ENCODE measurements at places on chromosomes 1 and 21.
A peak's percentile ranks its signal among the peaks of the same experiment; 100 is the strongest.

GRCh38 chr1:23537296-23537973 is 6.4 kb upstream of the E2F2 start:
- DNase-seq, result no peak

DNA sequence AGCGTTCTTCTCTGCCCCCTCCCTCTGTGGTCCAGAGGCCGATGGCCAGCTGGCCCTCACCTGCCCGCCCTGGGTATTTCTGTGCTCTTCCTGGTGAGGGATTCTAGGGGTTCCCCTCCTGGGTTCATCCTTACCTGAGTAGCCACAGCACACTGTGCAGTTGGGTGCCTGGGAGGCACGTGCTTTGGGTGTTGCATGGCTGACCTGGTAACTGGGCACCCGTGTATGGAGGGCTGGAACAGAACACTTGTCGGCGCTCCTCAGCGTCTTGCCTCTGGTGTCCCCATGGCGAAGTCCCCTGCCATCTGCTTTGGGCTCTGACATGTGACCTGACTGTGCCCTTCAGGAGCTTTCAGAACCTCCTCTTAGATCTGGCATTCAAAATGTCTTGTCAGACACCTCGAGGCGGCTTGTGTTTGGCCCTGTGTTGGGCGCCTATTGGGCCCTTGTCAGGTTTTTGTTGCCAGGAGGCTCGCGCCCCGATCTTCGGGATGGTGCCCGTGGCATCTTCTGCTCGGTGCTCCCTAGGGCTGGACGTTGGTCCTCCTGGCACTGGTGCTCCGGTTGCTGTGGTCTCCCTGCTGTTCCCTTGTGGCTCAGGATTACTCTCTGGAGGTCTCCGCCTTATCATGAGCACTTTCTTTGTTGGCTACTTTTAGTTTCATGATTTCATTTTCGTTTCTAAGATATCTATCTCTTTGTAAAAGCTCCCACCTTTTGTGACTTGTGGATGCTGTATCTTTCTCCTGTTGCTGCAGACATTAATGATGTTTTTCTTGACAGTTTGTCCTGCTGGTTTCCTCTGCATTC is 28.5 kb downstream of the SKI start:
- DNase-seq, result no peak

DNA sequence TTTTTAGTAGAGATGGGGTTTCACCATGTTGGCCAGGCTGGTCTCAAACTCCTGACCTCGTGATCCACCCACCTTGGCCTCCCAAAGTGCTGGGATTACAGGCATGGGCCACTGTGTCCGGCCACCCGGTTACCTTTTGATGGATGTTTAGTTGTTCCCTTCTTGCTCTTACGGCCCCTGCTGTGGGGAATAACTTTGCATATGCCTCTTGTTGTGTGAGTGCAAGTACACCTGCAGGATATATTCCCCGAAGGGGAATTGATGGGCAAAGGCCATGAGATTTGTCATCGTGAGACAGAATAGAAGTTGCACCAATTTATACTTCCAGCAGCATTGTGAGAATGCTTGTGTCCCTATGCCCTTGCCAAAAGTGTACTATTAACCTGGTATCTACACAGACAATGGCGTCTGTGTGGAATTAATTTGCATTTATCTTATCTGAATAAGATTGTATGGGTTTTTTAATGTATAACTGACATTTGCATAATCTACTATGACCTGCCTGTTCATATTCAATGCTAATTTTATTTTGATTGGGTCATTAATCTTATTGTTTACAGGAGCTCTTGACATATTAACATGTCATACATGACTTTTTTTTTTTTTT is 8.1 kb downstream of the IL6R start:
- no peak for DNase-seq

- peak; percentile 33 for DNase-seq
These were observed 36.5 kb upstream of the ADAMTS1 start for GRCh38 chr21:26881504-26882228.

- no peak for DNase-seq
These were observed 41.2 kb downstream of the AHDC1 start for GRCh38 chr1:27562534-27563340.

DNA sequence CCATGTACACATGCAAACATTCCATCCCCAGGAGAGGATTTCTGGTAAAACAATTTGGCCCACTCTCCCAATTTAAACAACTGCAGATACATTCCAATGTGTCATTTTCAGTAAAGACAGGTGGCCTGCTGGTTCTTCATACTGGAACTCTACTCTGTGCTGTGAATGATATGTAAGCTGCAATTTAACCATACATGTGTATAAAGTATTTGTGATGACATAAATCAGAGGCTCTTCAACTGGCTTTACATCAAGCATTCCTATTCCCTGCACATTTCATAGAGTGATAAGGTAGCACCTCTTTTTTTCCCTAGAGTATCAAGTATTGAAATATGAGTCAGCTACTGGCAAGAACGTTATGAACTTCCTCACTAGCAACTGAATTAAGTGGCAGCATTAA is 649.5 kb upstream of the ADGRL2 start:
- DNase-seq, result no peak

DNA sequence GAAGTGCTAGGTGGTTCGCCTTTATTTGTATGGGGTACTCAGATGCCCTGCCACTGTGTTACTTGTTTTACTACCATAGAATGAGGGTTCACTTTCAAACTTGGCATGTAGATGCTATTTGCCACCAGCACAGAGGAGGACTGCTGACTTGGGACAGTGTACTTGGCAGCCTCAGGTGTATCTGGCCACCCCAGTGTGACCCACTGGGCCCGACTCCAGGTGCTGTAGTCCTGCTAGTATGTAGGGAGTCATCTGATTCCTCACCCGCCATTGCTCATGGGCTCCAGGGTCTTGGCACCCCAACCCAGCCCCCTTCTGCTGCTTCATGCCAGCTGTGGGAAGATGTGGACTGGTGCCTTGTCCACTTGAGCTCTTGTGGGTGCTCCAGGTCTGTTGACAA is 40.0 kb downstream of the ZNF678 start:
- no peak for DNase-seq

GRCh38 chr1:93976711-93977597 is 67.7 kb upstream of the GCLM start:
- no peak for DNase-seq

GRCh38 chr21:28196981-28197380 is 795.7 kb downstream of the LTN1 start:
- no peak for DNase-seq

- DNase-seq, result no peak
These were observed 16.7 kb downstream of the SLC6A9 start for GRCh38 chr1:44014365-44015104.

- DNase-seq, result no peak
These were observed 11.5 kb upstream of the IFI16 start for GRCh38 chr1:158998037-158998780.

- peak; percentile 63 for DNase-seq
These were observed 24.8 kb upstream of the TMEM51 start for GRCh38 chr1:15128520-15129313.

DNA sequence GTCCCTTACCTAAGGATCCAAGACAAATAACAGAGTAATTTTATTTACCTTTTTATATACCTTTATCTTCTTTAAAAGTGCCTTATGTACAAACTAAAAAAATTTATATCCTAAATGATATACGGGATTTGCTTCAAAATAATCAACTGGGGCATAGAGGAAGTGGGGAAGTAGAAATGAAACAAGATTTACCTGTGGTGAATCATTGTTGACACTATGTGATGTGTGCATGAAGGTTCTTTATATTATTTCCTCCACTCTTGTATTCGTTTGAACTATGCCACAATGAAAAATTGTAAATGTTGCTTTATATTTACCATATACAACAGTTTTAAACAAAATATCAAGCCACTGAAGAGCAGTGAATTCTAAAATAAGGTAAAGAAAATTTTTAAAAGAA is 13.0 kb downstream of the RGS7 start:
- no peak for DNase-seq

DNA sequence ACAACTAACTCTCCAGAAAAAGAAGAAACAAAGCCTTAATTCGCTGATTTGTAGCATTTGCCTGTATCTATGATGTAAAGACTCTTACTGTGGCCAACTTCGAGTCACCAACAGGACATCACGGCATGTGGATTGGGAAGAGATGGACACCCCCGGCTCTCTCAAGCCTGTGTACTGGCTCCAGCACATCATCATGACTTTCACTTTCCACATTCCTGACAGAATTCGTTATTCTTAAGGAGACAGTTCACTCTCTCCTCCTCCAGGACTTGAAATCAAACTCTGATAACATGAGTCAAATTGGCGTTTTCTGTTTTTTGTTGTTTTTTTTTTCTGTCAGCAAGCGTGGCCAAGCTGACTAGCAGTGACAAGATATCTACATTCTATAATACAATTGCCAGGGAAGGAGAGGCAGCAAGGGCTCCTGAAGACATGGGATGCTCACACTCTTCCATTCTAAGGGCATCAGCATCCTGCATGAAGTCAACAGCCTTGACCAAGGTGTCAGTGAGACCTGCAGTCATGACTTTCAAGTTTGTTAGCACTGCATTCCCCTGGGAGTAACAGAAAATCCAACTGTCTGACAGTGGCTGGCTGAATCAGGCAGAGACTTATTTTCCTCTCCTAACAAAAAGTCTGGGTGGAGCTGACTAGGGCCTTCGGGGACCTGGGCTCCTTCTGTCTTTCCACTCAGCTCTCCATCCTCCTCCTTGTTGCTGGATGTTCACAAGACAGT is 13.3 kb upstream of the TRAF3IP3 start:
- no peak for DNase-seq

DNA sequence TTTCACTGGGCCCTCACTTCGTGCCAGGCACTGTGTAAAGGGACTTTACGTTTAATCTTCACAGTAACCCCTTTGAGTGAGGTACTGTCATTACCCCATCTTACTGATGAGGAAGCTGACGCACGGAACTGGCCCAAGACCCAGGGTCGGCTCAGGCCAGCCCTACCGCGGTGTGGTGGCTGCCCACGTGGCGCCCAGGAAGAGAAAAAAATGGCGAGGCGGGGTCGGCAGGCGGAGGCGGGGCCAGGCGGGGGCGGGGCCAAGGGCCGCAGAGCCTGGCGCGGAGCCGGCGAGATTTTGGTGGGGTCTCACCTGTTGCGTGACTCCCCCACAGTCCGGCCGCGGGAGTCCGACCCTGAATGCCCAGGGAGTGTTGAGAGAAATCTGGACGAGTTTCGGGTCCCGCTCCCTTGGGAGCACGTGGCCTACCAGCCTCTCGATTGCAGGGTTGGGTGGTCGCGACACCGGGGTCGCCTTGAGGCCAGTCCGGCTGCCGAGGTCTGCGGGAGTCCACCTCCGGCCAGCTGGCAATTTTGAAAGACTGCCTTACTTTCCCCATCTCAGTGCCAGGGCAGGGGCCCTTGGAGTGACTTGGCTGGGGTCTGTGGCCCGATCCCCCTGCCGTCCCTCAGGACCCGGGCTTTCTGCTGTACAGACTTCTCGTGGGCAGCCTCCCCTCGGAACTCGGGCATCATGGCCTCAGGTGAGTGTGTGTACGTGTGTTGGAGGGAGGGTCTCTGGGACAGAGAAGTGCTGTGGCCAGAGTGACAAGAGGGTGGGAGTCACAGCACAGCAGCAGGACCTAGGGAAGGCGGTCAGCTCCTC is at the start of the genes AMPD2 and GNAT2:
Gene AMPD2 (plus strand): TSS at position 262 of the 825 bp plus-strand sequence. CDS start 1,339 bp downstream, outside the sequence.
Gene GNAT2 (minus strand): TSS at position 41 of the 825 bp plus-strand sequence. CDS start 6,746 bp downstream, outside the sequence.
- peak; percentile 68 for DNase-seq

GRCh38 chr1:47190857-47191256 is 1.0 kb upstream of the PDZK1IP1 start:
- DNase-seq, result no peak

GRCh38 chr21:46618738-46619379 is 14.0 kb upstream of the S100B start:
- DNase-seq, result no peak

DNA sequence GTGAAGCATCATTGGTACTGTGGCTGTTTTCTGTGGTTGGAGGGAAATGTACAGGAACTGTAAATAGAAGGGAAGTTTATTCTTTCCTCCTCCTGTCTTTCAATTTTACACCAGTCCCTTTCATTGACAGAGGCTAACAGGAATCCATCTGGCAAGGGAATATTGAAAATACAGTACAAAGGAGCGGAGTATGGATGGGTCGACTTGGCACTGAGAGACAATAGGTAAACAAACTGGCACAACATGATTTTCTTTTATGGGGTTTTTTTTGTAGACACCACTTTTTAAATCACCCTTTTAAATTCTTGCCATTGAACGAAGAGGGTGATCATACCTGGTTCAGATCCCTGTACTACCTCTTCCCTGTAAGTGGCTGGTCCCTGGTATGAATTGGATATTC is 341.3 kb downstream of the RWDD3 start:
- DNase-seq, result no peak

GRCh38 chr1:245978915-245979314 is 528.2 kb downstream of the SMYD3 start:
- DNase-seq, result no peak

DNA sequence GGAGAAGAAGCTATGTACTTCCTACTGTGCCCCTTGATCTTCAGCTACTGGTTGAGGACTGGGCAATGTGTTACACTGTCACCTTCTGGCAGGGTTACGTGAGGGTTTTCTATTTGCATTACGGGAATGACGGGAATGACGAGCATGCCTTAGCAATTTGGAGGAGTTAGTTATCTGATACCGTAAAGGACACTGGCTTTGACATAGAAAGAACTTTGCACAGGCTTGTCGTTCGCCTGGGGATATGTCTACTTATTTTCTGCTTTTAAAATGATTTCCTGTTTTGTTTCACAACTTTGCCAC is 19.8 kb upstream of the ACBD6 start:
- DNase-seq, result no peak

DNA sequence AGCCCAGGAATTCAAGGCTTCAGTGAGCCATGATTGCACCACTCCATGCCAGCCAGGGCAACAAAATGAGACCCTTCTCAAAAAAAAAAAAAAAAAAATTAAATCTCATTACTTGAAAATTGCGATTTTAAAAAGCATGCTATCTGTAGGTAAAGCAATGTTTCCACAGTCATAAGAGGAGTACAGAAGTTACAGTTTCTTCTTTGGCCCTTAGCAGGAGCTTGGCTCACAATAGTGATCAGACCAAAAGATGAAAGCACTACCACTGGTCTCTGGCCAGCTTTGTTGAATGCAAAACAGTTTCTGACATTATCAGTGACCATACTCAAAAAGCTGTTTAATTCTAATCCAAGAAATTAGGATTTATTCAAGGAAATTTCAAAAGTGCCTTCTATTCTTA is 31.2 kb downstream of the VAV3 start:
- DNase-seq, result no peak

- peak; percentile 31 for DNase-seq
These were observed 1466.4 kb downstream of the PLA2G4A start for GRCh38 chr1:188295157-188295556.

DNA sequence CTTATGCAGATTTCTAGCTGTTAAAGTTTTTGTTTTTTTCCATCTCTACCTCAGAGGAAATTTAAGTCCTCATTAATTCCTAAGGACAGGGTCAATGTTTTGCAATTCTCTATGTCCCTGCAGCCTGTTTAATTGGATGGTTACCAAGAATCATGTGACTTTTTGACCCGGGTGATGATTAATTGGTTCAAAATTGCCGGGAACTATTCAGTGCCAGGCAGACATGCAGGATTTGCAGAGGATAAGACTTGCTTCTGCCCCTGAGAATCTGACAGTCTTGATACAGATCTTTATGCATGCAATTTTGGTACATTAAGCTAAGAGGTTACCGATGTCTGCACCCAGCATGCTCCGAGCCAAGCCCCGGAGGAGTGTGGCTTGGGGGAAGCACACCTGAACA is 87.9 kb downstream of the PLPP3 start:
- no peak for DNase-seq

- DNase-seq, result no peak
These were observed 12.1 kb upstream of the GRIK1 start for GRCh38 chr21:29951911-29952310.

All from left kidney (tissue), 8 donors.